RPMI7951 (cell line): ENCODE measurements at places on chromosomes 5 and 9.
A peak's percentile ranks its signal among the peaks of the same experiment; 100 is the strongest.

- no peak for DNase-seq
Measured at GRCh38 chr5:7329712-7330111, 66.2 kb upstream of the ADCY2 start.

DNA sequence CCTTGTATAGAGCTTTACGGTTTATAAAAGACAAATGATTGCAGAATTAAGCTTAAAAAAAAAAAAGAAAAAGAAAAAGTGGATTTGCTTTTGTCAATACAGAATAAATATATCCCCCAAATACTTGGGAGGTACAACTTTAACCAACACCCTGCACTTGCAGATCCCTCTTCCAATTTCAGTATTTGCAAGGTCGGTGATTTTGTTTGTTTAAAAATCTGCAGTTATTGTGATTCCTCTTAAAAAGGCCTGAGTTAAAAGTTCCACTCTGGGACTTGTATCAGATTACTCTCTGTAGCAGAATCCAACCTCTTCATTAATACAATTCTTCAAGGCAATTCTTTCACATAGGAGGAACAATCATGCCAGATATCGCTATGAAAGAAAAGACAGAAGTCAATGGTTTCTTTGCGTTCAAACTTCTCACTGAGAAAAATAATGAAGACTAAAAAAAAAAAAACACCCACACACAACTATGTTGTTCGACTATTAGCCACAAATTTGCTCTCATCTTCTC is 400.9 kb downstream of the EBF1 start:
- no peak for DNase-seq

- DNase-seq: no peak
Measured at GRCh38 chr5:170270293-170271069, 27.1 kb downstream of the LCP2 start.

- DNase-seq: peak; percentile 64
Measured at GRCh38 chr9:81372628-81373191, 316.6 kb downstream of the TLE1 start.

GRCh38 chr9:35277171-35277520 is 115.3 kb downstream of the UNC13B start:
- no peak for DNase-seq

- no peak for DNase-seq
Measured at GRCh38 chr9:125330587-125330986, 69.0 kb downstream of the GAPVD1 start.

GRCh38 chr5:97022898-97023297 is 87.0 kb downstream of the LNPEP start:
- DNase-seq: no peak

- DNase-seq: no peak
Measured at GRCh38 chr5:107868650-107869409, 198.1 kb upstream of the EFNA5 start.

- DNase-seq: no peak
Measured at GRCh38 chr9:81423589-81424326, 265.6 kb downstream of the TLE1 start.

DNA sequence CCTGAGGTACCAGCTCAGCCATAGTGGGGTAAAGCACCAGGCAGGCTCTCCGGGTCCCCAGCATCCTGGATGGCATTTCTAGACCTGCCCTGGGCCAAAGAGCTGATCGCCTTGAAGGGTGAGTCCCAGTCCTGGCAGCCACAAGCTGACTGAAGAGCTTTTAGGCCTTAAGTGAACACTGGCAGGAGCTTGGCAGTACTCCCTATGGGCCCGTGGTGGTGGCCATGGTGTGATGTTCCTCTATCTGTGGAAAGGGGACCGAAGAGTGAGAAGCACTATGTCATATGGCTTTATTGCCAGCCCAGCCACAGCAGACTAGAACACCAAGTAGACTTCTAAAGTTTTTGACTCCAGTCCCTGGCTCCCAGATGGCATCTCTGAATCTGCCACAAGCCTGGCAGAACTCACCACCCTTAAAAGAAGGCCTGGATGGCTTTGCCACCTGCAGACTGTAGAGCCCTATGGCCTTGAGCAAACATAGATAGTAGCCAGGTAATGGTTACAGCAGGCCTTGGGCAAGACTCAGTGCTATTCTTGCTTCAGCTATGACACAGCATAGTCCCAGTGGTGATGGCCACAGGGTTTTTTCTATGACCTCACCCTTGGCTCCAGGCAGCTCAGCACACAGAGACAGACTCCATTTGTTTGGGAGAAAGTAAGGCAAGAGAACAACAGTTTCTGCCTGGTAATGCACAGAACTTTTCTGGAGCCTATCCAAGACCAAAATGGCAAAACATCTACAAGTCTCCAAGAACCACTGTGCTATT is 801.5 kb upstream of the DMAC1 start:
- no peak for DNase-seq

DNA sequence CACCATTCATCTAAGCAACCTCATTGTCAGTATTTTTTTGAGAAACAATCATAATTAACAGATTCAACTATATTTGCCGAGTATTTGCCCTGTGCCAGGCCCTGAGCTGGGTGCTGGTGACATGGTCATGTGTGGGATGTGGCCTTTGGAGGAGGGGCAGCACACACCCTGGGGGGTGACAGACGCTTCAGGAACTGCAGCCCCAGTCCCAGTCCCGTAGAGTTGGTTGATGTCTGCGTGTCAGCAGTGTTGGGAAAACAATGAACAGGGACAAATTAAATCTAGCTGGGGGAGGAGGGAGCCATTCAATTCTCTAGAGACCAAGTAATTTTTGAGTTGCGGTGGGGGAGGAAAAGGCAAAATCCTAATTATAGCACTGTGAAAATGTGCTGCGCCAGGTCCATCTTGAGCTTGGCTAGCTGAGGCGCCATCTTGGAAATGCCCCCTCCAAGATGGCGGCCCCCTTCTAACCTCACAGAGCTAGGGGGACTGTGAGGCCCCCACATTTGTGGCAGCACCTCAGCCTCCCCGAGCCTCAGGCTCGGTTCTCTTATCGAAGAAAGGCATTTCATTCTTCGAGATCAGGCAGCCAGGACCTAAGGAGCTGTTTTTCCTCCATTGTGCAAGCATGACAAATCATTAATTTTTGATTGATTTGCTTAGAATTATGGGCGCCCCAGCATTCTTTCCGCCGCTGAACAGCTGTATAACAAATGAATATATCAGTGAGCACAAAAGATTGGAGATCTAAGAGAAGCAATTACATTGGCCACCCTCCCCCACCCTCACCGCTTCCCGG is 87.8 kb downstream of the ZNF618 start:
- peak; percentile 26 for DNase-seq

- DNase-seq: no peak
Measured at GRCh38 chr5:176702671-176703641, 55.7 kb downstream of the TSPAN17 start.

DNA sequence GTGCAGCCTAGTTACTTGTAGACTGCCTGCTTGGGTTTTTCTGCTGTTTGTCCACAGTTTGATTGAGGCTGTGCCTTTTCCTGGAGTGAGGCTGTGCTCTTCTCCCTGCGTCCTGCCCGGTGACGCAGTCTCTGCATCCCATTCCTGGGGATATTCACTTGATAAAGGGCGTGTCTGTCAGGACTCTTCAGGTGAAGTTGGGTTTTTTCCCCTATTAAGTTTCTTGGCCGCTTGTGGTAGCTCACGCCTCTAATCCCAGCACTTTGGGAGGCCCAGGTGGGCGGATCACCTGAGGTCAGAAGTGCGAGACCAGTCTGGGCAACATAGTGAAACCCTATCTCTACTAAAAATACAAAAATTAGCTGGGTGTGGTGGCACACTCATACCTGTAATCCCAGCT is 50.0 kb upstream of the SUSD3 start:
- no peak for DNase-seq

DNA sequence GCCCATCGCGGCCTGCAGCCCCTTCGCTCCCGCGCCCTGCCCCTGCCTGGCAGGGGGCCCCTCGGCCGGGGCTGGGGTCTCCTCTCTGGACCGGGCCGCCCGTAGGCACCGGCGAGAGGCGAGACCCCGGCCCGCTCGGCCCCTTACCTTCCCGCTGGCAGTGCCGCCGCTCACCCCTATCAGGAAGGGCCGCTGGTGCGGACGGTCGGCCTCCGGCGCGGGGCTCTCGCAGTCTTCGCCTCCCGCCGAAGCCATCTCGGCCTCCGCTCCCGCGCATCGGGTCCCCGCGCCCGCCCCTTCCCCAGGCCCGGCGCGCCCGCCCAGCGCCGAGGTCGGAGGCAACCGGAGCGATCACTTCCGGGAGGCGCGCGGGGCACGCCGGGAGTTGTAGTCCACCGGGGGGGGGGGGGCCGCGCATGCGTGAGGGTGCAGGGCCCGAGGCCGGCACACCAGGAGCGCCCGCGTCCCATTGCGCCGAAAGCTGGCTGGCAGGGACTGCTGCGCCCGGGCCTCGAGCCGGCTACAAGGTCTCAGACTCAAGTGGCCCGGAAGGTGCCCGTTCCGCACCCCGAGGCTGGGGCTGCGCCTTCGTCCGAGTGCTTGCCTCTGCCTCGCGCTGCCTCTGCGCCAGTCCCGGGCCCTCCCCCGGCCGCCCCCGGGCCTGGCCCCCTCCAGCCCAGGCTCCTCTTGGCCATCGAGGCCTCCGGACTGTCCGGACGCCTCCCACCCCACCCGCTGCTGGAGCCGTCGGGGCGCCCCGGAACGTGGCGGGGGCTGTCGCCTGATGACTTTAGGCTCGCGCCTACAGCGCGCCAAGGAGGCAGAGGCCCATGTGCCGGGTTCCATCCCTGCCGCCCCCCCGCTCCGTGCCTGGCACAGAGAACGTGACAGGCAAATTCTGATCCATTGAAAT is at the start of gene UCK1:
UCK1 (minus strand) TSS at position 344 of the 913 bp plus-strand sequence; CDS start at position 255, 89 bp downstream.
- DNase-seq: peak; percentile 73

DNA sequence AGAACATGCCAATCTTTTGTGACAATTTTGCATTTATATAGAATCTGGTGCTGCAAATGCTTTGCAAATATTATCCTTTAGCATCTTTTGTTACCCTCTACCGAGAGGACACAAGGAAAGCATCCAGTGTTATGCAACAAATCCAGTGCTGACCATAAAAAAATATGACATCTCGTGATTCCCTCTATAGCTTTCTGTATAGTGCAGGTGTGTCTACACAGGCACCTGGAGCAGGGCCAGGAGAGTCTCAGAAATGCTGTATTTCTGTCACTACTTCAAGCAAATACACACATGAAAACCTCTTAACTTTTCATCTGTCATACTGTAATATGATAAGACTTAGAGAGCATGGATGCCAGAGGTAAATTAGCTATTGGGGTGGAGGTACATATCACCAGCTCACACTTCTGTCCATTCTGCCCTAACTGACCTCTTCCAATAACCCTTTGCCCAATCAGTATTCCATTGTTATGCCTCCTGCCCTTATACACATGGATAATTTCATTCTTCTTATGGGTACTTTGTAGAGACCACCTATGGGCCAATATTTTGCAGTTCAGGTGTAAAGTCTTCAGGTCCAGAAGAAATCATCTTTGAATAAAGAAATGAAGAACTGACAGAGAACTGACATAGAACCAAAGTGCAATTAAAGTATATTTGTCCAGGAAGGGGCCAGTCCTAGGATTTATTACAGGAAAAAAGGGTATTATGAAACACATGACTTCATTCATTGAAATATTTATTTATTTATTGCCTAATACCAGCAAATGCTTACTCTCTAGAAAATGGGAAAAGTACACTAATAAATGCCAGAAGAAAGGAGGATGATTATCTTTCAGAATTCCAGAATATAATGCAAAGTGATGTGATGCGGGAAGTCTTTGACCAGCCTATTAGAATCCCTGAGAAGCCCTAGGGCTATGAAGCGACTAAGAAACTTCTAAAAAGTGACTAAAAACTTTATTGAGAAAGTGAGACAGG is 106.5 kb downstream of the EPB41L4A start:
- DNase-seq: no peak

GRCh38 chr5:7816535-7816901 is 34.4 kb downstream of the CFAP90 start:
- DNase-seq: no peak

- DNase-seq: no peak
Measured at GRCh38 chr5:115578657-115579056, 23.6 kb downstream of the TICAM2 start.

DNA sequence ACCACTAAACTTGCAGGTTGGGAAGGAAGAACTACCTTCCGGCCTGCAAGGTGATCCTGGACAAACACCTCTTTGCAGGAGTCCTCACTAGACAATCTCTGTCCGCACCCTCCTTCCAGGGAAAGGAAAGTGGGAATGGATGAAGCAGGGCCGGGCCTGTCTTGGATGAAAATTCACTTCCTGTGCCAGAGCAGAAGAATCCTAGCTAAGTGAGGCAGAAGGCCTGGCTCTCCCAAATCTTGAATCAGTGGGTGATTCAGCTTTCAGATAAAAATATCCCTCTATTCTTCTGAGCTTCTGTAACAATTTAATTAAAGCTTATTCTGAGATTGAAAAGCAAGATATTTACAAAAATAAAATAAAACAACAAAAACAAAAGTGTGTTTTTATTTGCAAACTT is 281.9 kb upstream of the TLE4 start:
- no peak for DNase-seq

- DNase-seq: no peak
Measured at GRCh38 chr9:112696461-112696860, 21.5 kb downstream of the INIP start.

- DNase-seq: peak; percentile 54
Measured at GRCh38 chr5:158560170-158560569, 539.5 kb downstream of the EBF1 start.

DNA sequence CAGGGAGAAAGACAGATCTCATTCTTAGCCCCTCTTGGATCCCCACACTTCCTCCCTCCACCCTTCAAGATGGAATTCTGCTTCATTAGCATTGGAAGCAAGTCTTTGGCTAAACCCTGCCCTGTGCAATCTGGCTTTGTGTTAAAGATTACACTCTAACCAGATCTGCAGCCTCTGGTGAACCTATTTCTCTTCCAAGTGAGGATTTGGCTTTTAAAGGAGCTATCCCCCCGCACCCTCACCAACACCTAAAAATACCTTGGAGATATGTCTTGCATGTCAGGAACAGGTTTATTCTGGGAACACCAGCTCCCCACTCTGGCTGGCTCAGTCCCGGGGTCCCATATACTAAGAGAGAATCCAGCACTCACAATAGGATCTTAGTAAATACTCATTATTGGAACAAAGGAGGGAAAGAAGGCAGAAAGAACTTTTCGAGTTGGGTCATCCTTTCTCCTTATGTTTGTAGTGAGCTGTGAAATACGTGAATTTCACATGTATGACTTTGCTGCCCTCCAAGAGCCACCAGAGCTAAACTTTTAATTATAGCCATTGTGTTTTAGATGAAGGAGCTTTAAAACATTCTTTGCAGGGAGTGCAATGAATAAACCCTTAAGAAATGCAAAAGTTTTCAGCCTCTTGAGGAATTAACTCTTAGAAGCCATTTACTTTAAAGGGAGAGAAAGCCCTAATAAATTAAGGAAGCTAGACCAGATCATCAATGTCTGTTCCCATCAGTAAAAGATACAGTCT is 53.7 kb upstream of the HRH2 start:
- DNase-seq: no peak

DNA sequence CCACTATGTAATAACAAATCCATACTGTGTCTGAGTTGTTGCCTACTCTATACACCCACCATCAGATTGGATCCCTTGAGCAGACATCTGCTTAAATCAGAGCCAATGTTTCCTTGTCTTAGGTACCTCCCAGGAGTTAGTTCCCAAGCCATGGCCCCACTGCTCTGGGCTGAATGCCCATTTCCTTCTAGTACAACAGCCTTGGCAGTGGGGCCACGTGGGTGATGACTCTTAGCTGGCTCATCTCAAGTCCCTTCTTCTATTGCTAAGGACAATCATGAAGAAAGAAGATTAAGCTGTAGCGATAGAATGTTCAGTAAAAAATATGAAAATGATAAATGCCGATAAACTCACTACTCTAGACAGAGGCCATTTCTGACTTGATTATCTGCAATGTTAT is 16.6 kb downstream of the PTGR1 start:
- peak; percentile 73 for DNase-seq

- no peak for DNase-seq
Measured at GRCh38 chr5:111259636-111260035, 35.5 kb downstream of the CAMK4 start.

GRCh38 chr9:93049491-93049890 is 9.0 kb upstream of the SUSD3 start:
- DNase-seq: no peak
